ENCODE measurements at places on chromosomes 7 and 10.

DNA sequence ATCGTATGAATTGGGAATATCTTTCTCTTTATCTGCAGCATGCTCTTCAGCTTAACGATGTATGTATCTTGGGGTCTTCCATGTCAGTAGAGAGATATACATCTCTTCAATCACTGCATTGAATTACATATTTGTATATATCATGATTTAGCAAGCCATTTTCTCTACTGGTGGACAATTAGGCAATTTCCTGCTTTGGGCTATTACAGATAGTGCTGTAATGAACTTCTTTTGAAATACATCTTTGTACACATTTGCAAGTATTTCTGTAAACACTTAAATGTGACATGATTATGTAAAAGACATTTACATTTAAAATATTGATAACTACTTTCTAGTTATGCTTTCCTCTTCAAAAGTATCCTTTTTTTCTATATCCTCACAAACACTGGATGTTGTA is 199.0 kb downstream of the PPP1R9A start:
- no peak for DNase-seq

- DNase-seq = no peak
Measured at GRCh38 chr7:124954790-124955189, 25.2 kb upstream of the POT1 start.

GRCh38 chr10:83685458-83685857 is 453.9 kb upstream of the GHITM start:
- no peak for DNase-seq

DNA sequence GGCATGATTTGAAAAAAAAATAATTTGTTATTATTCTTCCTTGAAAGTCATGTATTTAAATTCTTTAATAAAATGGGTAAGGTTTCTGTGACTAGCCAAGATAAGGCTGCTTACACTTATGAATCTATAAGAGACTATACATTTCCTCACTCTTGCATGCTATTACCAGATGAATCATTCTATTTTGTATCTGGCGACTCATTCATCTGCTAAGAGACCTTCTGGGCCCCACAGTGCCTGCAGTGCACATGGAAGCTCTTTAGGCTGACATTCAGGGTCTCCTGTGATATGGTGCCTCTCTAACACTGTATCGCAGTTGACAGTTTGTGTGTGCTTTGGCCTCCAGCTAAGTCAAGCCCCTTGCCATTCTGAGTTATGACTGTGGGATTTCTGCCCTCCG is 121.9 kb downstream of the NRG3 start:
- no peak for DNase-seq

DNA sequence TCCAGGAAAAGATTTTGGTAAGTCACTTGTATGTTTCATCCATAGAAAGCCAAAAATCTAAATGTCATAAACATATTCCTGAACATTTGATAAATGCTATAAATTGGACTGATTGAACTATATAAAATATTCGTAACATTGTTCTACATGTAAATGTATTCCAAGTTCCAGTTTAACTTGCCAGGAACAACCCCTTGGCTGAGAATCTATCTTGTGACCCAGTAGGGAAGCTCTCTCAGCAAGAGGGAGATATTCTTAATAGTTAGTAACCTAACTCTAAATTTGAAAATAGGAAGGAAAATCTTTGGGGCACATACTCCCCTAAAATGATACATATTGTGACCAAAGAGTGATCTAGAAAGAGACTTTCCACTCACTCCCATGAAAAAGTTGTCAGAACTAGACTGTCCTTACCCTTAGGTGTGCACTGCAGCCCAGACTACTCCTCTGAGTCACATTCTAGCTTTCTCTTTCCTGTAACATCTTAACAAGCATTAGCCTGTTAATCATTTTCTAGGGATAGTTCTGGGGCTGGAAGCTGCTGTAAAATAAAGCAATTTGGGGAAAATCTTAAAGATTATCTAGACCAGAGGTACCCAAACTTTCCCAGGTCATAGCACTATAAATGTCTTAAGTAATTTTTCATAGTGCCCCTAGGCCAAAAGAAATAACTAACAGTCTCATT is 73.7 kb upstream of the SKAP2 start:
- DNase-seq = no peak

- DNase-seq = no peak
Measured at GRCh38 chr7:158473221-158473620, 114.4 kb downstream of the PTPRN2 start.

- no peak for DNase-seq
Measured at GRCh38 chr10:31896968-31897384, 31.7 kb downstream of the ARHGAP12 start.

Measured in nucleus accumbens (tissue), 56 donors.